SW 1271 (cell line): ENCODE measurements at places on chromosomes 5 and 9.
A peak's percentile ranks its signal among the peaks of the same experiment; 100 is the strongest.

DNA sequence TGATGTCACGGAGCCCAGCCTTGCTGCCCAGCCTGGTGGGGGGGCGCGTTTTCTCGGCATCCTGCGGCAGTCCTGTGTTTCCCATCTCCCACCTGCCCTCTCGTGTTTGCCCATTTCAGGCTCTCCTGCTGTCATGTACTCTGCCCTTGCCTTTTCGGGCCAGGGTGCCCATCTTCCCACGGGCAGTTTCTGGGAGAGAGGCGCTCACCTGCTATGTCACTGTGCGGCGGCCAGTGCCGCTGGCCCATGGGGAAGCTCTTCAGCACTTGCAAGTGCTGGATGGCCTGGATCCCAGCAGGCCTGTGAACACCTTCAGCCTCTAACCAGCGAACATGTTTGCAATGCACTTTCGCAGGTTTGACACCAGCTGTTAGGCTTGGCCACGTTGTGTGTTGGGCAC is 33.5 kb downstream of the SRD5A1 start:
- no peak for DNase-seq

DNA sequence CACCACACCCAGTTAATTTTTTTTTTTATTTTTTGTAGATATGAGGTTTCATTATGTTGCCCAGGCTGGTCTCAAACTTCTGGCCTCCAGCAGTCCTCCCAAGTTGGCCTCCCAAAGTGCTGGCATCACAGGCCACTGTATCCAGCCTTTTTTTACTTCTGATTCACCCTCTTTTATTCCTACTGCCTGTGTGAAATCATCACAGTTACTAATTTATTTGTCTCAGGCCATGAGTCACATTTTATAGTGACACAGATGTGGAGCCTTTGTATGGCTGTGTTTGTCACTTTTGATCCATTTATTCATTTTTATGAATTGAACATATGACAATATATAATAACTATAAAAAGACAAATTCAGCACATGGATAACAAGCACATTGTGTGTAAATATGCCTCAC is 67.1 kb upstream of the SNX2 start:
- DNase-seq, result no peak

GRCh38 chr5:8048920-8049319 is 180.0 kb downstream of the MTRR start:
- DNase-seq, result no peak

DNA sequence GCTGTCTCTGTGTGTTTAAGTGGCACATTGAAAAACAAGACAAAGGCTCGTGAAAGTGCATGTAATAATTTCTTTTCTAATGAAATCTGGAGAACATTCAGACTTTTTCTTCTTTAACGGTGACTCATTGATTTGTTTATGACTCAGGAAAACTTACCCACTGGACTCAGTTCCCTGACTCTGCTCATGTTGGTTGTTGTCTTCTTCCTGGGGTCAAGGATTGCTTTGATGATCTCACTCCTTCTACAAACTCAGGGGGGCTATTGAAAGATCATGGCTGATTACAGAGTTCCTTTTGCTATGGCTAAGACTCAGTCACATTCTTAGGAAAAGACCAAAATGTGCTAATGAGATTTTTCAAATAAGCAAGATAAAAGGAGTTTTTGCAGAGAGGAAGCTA is 141.1 kb upstream of the DAP start:
- DNase-seq, result no peak

DNA sequence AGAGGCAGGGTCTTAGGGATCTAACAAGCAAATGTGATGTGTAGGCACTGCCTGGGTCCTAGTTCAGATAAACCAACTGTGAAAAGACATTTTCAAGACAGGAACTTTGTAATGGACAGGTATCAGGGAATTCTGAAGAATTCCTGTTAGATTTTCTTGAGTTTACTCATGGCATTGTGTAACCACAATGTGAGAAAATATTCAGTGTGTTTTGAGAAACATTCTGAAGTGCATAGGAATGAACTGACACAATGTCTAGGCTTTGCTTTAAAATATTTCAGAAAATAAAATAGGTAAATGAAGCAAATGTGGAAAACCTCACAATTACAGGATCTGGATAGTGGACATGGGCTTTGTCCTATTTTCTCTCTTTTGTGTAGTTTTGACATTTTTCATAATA is 15.2 kb upstream of the AFAP1L1 start:
- peak; percentile 9 for DNase-seq

GRCh38 chr9:123164285-123164684 is 104.1 kb downstream of the STRBP start:
- no peak for DNase-seq

- no peak for DNase-seq
These were observed at the start of gene PCDH1 for GRCh38 chr5:141878186-141878710. Gene PCDH1, minus strand, starts transcription at chr5:141878410. Its CDS starts 148 bp downstream, at chr5:141878262.

DNA sequence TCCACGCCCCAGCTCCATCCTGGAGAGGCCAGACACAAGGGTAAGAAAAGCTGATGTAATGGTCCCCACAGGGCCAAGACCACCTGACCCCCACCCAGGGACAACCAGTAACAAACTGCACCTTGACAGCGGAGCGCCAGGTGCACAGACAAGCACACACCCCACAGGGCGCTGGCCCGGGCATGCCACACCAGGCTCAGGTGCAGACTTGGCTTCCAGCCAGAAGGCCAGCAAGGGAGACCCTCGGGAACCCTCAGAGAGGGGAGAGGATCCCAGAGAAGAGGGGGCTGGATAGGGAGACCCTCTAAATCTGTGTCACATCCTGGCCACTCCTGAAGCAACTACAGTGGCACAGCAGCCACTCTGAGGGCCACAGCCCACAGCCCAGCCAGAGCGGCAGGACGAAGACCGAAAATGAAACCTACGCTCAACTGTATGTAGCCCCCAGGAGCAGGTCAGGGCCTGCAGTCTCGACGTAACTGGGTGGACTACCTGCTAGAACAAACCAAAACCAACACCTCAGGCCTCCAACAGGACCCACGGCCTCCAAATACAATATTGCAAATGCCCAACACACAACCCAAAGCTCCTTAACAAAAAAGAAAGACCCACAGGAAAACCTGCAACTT is 18.5 kb downstream of the CAMSAP1 start:
- no peak for DNase-seq

DNA sequence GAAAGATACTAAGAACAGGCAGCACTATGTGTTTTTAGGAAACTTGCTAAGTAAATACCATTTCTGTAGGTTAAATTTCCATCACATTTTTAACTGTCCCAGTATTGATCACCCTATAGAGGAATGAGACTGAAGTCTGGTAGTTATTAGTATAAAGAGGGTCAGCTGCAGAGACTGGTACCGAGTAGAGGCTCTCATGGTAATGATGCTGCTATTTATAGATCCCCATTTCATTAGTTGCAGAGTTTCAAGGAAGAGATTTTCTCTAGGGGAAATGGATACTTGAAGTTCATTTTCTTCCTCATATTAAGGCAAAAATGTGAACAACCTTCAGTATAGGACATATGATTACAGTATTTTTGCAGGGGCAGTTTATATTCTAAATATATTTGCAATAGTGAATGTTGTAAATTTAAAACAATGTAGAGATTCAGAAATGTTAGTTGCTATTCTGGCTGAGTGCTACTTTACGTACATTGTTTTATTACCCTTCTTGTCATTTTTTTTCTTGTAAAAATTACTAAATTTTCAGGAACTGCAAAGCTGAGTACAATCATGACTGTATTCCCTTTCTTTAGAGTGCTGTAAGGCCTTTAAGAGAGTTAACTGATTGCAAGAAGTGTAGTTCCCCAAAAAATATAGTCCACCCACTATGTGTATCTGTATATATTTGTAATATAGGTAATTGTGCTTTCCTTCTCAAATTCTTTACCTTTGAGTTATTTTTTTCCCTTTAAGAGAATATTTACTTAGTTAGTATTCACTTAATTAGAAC is 14.7 kb downstream of the PBX3 start:
- DNase-seq, result no peak

DNA sequence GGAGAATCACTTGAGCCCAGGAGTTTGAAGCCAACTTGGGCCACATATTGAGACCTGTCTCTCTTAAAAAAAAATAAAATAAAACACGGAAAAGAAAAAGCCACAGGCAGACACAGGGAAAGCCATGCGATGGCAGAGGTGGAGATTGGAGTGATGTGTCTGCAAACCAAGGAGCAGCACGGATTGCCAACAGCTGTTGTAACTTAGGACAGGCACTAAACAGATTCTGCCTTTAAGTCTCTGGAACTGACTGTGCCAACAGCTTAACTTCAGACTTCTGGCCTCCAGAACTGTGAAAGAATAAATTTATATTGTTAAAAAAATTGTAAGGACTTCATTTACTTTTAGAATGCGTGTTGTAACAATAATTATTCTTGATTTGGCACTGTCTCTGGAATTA is 318.5 kb upstream of the CHD1 start:
- no peak for DNase-seq

- no peak for DNase-seq
These were observed 138.7 kb downstream of the VPS13A start for GRCh38 chr9:77316058-77316457.
